ENCODE measurements at places on chromosomes 6 and 20.

- DNase-seq, result no peak
Observed at GRCh38 chr6:111746983-111747382, 126.3 kb downstream of the FYN start.

- no peak for DNase-seq
Observed at GRCh38 chr6:156437121-156437879, 339.9 kb upstream of the ARID1B start.

GRCh38 chr20:605237-605636, 4.9 kb downstream of the TCF15 start:
- no peak for DNase-seq

DNA sequence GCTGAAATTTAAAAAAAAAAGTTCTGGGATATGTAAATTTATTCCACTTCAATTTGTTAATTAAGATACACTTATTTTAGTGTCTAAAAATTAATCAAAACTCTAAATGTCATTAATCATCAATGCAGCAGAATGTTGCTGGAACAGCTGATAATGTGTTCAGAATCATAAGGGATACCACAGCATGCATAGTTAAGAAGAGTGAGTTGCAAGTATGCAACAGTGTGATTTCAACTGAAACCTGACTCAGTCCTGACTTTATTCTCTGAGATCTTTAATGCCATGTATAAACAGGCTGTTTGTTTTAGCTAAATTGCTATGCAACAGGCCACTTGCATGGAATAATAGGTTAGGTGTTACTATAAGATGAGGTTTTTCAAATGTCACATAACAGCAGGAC, 1.4 kb downstream of the GRIK2 start:
- no peak for DNase-seq

GRCh38 chr6:104187616-104188015, 672.1 kb downstream of the HACE1 start:
- peak; percentile 3 for DNase-seq
